Activated naive CD8-positive, alpha-beta T cell treated with anti-CD3 and anti-CD28 coated beads for 36 hours (primary cell): ENCODE measurements at places on chromosomes 6 and 20.

- DNase-seq = no peak
These were observed 252.6 kb downstream of the MYLK4 start for GRCh38 chr6:2497922-2498623.

DNA sequence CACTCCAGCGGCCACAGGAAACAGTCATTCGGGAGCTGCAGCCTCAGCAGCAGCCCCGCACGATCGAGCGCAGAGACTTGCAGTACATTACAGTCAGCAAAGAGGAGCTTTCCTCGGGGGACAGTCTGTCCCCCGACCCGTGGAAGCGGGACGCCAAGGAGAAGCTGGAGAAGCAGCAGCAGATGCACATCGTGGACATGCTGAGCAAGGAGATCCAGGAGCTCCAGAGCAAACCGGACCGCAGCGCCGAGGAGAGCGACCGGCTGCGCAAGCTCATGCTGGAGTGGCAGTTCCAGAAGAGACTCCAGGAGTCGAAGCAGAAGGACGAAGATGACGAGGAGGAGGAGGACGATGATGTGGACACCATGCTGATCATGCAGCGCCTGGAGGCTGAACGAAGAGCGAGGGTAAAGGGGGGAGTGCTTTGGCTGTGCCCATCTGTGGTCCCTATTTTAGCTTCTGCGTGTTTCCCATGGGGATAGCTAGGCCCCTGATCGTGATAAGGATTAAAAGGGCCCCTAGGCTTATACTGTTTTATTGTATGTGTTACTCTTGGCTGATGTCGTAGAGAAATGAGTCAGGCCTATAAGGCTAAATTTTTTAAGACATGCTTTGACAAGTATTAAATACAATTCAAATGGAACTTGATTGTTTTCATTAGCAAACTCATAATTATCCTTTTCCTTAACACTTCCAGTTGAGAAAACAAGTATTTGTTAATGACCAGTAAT, 45.5 kb upstream of the KIF25 start:
- DNase-seq = no peak

DNA sequence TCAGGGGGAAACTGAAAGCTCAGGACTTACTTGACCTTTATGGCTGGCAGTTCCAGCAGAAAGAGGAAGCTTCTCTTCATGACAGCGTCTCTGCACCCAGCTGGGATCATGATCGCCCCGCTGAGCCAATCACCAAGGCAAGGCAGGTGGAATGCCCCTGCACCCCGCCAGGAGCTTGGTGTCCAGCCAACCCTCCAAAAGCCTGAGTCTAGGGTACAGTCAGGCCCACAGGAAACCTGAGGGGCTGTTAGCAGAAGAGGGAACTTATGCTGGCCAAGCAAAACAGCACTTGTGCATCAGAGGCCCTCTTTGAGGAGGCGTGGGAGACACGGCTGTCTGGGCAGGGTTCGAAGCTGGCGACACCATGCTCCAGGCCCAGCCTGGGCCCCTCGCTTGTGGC, 188.3 kb upstream of the GMDS start:
- DNase-seq = no peak

DNA sequence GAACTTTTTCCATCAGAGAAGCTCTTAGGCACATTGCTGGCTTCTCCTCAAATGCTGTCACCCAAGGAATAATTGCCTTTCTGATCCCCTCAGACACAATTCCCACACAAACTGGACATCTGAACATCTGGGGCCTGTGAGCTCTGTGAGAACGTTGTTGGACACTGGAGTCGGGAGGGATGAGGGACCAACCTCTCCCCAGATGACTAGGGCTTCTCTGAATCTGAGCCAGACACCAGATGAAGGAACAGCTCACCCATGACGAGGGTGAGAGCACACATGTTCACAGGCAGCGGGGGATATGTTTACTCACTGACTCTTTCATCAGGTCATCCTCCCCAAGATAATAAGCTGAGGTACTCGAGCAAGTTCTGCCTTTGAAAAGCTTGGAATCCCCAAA, 283.9 kb upstream of the SUPT3H start:
- no peak for DNase-seq

DNA sequence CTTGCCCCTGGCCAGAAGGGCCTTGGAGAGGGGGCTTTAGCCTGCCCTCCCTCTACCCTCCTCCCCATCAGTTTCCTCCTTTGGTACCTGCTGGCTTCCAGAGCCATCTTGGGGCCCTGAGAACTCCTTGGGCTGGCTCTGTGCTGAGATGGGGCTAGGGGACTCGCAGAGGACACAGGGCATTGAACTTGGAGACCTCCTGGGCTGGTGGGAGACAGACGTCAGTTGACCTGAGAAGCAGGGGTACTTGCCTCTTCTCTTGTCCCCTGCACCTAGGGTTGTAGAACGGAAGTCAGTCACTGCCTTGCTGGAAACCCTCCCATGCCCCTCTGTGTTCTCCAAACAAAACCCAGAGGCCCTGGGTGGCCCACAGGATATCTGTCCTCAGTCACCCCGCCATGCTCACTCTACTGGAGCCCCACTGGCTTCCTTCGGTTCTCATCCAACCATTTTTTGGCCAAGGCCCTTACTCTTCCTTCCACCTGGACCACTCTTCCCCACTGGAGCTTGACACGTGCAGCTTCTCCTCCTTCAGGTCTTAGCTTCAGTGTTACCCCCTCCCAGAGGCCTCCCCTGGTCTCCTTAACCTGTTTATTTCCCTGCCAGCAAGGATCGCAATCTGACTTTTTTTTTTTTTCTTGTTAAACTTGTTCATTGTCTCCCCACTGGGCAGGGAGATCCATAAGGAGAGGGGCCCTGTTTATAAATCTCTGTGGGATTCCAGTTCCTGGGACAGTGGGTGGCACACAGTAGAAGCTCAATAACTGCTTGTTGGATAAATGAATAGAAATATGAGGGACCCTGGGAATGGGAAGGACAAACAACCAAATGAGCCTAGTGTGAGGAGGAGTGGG, 971 bp downstream of the RBCK1 start:
- peak; percentile 39 for DNase-seq

DNA sequence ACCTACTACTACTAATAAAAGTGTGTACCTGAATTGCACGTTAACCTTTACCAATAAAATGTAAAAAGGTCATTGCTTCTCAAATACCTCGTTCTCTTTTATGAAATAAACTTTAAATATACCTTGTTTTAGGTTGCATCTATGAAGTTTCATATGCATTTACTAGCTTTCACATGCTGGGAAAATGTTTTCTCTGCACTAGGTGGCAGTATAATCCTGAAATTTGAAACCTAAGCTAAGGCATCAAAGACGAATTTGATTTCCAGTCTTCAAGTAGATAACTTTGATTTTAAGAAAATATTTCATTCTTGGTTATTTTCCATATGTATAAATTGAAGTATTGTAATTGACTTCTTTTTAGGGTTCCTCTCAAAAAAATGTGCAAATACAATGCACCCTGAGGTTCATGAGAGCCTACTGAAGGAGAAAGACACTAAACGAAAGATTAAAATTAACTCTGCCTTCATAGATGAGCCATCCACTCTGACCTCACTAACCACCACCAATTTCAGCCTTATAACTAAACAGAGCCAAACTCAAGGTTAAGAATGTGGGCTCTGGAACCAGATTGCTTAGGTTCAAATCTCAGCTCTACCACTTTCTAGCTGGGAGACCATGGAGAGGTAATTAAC, 7.3 kb upstream of the COL9A1 start:
- no peak for DNase-seq

DNA sequence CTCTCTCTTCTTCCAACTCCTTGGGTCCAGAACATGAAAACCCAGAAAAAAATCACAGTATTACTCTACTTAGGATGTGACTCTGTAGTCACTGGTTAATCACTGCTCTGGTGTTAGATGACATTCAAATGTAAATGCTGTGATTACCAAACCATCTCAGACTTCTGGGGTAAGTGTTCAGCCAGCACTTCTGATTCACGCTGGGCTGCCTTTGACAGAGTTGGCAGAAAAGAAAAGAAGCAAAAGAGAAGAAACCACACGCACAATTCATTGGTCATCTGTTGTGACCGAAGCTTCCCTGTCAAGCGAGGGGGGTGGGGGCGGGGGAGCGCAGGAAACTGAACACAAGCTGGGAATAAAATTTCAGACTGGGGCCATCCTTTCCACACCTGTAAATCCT, 82.7 kb downstream of the PSMG4 start:
- DNase-seq = no peak

- DNase-seq = no peak
These were observed 34.3 kb downstream of the NCOA3 start for GRCh38 chr20:47535994-47536393.

- DNase-seq = no peak
These were observed 81.4 kb downstream of the LIN28B start for GRCh38 chr6:105038259-105038658.

GRCh38 chr6:52551483-52552277, 25.2 kb downstream of the TRAM2 start:
- no peak for DNase-seq

DNA sequence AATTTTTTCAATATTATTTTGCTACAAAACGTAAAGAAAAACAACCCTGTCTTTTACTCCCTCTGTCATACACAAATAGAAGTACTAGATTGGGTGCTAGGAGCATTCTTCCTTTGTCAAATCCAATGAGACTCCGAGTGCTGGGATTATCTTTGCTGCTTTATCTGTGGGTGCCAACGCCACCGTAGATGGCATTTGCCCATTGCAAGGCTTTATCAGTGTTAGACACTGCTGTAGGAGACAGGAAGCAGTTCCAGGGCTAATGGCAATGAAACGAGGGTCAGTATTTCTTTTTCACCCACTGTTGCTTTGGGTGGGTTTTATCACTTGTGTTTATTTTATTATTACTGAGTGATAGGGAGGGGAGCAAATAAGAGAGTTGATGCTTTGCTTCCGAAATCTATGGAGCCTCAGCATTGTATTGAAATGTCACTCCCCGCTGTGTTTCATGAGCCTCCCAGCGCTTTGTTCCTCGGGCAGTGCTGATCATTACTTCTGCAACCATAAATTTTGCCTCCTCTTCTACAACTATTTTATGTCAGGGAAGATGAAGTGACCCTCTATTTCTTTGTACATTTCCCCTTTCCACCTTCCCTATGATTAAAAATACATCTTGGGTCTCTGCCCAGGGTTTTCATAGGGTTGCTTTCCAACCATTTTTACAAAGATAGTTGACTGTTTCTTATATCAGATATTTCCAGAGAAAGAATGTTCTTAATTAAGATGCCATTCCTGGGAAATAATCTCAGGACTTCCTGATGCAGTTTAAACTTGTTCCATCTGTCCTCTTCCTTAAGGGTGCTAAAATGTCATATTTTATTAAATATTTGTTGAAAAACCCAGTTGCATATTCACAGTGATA, 86.7 kb upstream of the LAMP5 start:
- DNase-seq = no peak

DNA sequence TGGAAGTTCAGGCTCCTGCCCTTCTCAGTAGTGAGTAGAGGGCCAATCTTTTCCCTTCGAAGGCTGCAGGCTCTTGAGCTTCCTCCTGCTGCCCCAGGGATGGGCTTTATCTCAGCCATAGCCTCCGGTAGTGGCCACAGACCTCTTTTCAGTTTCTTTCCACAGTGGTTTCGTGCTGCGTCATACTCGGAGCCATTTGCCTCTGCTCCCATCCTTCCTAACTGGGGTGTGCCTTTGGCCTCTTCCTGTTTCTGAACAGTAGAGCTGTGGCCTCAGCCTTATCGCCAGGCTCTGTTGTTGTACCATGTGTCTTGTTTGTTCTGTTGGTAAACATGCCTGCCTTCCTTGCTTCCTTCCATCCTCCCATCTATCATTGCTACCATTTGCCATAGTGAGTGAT, 54.1 kb downstream of the TULP4 start:
- DNase-seq = no peak

GRCh38 chr6:20581070-20581469, 46.8 kb downstream of the CDKAL1 start:
- no peak for DNase-seq

DNA sequence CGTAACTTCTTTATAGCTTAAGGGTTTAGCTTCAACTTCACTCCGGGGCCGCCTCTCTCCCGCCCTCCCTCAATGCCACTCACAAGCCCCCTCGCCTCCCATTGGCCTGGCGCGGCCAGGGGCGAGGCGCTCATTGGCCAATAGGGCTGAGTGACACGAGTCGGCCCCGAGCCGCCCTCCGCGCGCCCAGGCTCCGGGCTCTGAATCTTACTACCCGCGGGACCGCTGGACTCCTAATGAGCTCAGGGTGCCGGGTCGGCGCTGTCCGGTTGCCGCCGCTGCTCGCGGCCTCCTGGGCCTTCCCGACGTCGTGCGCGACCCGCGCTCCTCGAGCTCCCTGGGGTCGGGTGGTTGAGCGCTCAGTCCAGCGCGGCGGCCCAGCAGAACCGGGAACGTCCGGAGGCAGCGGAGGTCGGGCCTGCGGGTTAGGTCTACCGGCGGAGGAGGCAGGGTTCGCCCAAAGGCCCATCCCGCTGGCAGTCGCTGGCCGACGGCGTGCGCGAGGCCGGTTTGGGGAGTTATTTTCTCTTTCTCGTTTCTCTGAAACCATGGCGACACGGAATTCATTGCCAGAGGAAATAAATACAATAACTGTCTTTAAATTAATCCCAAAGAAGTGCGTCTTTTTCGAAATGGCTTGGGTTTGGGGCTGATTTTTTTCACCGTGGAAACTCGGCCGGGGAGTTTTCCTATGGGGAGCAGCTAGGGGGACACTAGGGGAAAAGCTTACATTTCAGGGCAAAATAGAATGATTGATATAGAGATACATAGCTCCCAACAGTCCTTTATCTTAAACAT, at the start of gene SIM1:
Gene SIM1, minus strand, starts transcription at position 19 of the 798 bp plus-strand sequence. CDS start 1,453 bp downstream, outside the sequence.
- DNase-seq = no peak

DNA sequence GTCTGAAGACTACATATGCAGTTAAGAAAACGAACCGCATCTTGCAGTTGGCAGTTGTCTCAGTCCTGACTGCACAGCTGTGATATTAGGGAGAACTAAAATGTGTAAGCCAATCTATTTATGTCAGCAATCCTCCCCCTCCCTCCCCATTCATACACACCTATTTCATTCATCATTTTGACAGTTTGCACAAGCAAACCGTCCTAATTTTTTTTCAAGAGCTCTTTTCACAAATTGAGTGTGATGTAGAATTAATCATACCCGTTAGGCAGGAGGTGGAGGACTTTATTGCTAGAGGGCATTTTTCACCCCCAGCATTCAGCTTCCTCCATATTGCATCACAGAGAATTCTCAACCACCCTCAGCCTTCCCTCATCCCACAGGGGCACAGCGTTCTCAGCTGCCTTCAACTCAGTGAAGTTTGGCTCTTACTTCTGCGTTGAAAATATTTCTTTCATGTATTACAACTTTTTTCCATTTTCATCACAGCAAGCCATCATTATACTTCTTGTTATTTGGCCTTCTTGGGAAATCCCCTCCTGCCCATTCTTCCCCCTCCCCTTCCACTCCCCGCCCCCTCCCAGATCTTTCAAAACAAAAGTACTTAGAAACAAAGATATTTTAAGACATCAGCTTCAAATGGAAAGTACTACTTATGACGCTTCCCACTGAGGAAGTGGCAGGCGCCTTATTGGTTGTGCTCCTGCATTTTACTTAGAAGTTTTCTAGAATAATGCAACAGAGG, 37.5 kb downstream of the NOX3 start:
- peak; percentile 61 for DNase-seq

GRCh38 chr6:90820436-90820835, 233.6 kb upstream of the MAP3K7 start:
- DNase-seq = no peak
